ENCODE measurements at places on chromosomes 6 and 20.

DNA sequence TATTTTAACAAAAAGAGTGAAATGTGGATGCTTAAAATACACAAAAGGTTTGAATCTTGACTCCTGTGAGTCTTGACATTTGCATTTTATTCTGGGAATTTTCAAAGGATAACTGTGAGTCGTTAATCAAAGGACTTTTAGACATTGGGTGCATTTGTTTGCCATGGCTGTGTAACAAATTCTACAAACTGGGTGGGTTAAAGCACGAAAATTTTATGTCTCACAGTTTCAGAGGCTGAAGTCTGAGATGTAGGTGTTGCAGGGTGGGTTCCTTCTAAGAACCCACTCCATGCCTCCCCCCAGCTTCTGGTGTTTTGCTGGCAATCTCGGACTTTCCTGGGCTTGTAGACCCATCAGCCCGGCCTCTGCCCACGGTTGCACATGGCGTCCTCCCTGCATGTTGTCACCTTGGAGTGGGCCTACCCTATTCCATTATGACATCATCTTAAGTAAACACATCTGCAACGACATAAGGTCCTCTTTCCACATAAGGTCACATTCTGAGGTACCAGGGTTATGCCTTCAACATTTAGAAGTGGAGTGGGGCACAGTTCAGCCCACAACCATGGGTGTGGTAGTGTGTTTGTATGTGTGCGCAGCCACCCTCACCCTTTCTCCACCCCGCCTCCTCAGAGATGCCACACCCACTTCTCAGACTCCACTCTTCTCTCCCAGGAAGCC, 113.1 kb downstream of the FOXA2 start:
- no peak for DNase-seq

DNA sequence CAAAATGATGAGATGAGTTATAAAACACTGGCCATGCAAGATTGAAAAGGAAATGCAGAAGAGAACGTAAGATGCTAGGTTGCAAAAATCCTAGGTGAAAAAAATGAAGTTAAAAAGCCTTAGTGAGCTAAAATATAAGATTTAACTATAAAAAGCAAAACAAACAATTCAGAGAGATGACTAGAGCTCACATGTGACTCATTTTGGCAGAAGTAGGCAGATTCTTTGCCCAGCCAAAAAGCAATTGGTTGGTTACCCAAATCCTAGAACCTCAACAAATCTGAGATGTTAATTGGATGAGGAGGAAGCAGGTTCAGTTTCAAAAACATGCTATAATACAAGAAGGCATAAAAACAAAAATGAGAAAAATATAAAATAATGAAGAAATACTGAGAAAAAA, 249.1 kb downstream of the OGFRL1 start:
- no peak for DNase-seq

- DNase-seq = no peak
Measured at GRCh38 chr6:7169296-7169721, 61.5 kb downstream of the RREB1 start.

DNA sequence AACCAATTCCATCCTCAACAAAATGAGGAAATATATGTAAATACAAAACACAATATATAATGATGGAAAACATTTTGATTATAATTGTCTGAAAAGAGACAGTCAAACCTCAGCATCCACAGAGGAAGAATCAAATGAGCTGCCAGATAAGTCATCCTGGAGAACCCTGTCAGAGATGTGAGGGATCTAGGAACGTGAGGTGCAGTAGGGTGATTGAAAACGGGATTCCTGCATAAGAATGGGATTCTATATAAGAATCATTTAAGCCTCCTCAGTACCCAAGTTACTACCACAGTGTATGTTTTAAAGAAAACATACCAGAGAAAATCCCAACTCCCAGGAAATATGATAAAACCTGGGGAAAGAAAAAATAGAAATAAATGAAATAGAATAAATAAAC, 690.5 kb downstream of the FRK start:
- no peak for DNase-seq

- peak; percentile 15 for DNase-seq
Measured at GRCh38 chr20:36092398-36093024, 62.0 kb upstream of the EPB41L1 start.

GRCh38 chr6:45514454-45515230, 136.9 kb upstream of the SUPT3H start:
- DNase-seq = no peak

- peak; percentile 86 for DNase-seq
Measured at GRCh38 chr20:63850689-63851547, 10.4 kb upstream of the ABHD16B start.

GRCh38 chr20:64143018-64143801, 21.0 kb upstream of the MYT1 start:
- DNase-seq = no peak

- DNase-seq = no peak
Measured at GRCh38 chr6:141258516-141258915, 874.2 kb upstream of the GJE1 start.

DNA sequence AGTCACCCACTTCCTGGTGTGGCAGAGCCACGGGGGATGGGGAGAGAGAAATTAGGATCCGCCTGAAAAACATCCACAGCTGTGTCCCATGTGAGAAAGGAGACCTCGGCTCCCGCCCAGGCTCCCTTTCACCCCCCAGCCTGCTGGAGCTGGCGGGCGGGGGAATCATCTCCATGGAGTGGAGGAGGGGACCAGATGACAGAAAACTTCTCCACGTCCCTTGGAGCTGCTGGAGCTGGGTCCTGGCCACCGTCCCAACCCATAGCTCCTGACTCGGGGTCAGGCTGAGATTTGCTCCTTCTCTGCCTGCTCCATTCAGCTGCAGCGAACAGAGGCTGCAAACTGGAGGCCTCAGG, 113.8 kb downstream of the CEBPB start:
- no peak for DNase-seq

DNA sequence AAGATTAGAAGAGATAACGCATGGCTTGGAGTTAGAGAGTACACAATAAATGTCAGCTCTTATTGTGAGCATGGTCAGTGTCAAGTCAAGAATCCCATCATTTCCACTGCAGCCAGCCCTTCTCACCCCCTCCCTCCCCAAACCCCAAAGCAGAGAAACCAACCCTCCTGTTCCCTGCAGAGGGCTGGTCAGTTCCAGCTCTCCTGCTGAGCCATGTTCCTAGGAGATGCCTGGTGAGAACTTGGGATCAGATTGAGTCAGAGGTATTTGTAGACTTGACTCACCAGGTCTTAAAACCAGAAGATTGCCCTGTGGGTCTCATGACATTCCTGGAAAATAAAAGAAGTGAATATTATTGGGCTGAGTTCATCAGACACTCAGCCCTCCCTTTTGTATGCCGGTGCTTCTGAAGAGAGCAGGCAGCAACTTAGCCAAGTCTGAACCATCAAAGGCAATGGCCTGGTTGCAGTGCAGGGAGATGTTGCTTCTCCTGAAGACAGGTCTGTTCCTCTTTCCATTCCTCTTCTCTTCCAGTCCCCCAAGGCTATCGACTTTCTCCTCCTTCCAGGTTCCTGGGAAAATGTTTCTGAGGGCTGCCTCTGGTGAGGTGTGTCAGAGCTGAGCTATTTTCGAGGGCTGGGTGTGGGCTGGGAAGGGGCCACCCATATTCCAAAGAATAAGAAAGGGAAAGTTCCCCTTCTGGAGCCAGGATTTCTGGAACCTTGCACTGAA, 278.2 kb upstream of the SUPT3H start:
- DNase-seq = no peak

- no peak for DNase-seq
Measured at GRCh38 chr6:86153521-86153920, 510.8 kb upstream of the SYNCRIP start.

DNA sequence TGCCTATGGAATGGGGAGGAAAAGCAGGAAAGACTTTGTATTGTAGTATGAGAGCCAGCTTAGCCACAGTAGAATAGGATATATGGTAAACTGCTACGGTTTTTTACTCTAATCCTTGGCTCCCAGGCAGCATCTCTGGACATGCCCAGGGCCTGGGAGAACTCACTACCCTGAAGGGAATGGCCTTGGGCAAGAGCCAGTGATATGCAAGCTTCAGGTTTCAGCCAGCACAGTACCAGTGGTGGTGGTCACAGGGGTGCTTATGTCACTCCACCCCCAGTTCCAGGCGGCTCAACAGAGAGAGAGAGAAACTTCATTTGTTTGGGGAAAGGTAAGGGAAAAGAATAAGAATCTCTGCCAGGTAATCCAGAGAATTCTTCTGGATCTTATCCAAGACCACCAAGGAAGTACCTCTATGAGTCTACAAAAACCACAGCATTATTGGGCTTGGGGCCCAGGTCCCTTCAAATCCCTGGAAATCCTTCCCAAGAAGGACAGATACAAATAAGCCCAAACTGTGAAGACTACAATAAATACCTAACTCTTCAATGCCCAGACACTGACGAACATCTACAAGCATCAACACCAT, 121.2 kb downstream of the THBS2 start:
- no peak for DNase-seq

GRCh38 chr20:16173044-16173443, 400.2 kb downstream of the KIF16B start:
- DNase-seq = no peak

DNA sequence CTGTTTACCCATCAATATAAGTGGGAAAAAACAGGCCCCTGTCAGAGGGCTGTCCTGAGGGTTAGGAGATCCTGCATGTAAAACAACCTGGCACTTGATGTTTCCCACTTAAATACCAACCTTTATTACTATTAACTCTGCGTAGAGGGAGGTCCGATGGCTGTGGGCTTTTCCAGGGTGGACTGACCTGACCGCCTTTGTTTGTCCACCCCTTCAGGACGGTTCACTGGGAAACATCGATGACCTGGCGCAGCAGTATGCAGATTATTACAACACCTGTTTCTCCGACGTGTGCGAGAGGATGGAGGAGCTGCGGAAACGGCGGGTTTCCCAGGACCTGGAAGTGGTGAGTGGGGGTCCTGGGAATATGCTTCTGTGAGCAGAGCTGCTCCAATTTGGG, 47.3 kb downstream of the SASH1 start:
- DNase-seq = no peak

DNA sequence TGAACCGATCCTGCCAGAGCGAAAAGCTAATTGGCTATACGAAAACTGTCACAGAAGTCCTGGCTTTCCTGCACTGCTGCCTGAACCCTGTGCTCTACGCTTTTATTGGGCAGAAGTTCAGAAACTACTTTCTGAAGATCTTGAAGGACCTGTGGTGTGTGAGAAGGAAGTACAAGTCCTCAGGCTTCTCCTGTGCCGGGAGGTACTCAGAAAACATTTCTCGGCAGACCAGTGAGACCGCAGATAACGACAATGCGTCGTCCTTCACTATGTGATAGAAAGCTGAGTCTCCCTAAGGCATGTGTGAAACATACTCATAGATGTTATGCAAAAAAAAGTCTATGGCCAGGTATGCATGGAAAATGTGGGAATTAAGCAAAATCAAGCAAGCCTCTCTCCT, 14.2 kb downstream of the CCR6 start:
- peak; percentile 9 for DNase-seq

DNA sequence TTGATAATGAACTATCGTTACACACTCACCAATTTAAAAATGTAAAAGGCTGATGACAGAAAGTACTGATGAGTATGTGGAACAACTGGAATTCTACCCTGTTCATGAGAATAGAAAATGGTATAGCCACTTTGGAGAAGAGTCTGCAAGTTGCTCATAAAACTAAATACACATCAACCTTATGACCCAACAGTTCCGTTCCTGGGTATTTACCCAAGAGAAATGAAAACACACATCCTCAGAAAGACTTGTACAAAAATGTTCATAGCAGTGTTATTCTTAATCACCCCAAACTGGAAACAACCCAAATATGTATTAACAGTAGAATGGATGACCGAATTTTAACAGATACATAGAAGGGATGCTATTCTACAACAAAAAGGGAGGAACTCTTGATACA, 145.7 kb upstream of the LRFN2 start:
- DNase-seq = no peak

GRCh38 chr6:39821742-39822532, 29.8 kb downstream of the DAAM2 start:
- no peak for DNase-seq

DNA sequence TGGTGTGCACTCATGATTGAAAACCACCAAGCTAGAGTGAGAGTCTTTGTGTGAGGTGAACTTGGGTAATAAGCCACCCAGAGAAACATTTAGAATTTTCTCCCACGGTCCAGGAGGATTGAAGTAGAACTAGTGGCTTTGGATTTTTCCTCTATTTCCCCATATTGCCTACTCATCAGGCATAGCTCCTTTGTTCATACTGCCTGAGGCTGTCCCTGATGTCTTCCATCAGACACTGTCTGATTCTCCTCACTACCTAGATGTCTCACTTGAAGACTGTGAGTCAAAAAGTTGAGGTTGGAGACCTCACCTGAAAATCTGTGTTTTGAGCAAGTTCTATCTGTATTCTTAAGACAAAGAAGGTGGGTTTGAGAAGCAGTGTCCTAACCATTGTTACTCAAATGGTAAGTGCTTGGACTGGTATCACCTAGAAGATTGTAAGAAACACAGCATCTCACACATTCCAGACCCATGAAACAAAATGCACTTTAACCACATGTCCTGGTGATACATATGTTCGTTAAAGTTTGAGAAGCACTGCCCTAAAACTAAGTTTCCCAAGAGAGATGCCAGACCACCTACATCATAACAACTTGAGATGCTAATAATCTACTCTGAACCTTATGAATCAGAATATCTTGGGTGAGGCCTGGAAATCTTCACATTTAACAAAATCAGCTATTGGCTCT, 523.4 kb upstream of the BTBD3 start:
- DNase-seq = no peak

DNA sequence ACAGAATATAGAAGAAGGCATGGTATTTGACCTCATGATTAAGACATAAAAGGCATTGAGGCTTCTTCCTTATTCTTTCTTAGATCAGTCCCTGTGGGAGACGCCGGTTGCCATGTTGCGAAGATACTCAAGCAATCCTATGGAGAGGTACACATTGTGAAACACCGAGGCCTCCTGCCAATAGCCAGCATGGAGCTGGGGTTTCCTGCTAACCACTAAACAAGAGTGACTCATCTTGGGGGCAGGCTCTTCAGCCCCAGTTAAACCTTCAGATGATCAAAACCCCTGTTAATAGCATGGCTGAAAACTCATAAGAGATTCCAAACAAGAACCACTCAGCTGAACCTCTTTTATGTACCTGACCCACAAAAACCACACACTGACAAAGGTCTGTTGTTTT, 478.8 kb downstream of the CD83 start:
- peak; percentile 44 for DNase-seq
